NCI-H2171 treated with DMSO at 0.1 percent for 48 hours (cell line): ENCODE measurements at places on chromosomes 16 and 17.

- no peak for DNase-seq
These were observed 41.7 kb downstream of the SMPD3 start for GRCh38 chr16:68406458-68407152.

DNA sequence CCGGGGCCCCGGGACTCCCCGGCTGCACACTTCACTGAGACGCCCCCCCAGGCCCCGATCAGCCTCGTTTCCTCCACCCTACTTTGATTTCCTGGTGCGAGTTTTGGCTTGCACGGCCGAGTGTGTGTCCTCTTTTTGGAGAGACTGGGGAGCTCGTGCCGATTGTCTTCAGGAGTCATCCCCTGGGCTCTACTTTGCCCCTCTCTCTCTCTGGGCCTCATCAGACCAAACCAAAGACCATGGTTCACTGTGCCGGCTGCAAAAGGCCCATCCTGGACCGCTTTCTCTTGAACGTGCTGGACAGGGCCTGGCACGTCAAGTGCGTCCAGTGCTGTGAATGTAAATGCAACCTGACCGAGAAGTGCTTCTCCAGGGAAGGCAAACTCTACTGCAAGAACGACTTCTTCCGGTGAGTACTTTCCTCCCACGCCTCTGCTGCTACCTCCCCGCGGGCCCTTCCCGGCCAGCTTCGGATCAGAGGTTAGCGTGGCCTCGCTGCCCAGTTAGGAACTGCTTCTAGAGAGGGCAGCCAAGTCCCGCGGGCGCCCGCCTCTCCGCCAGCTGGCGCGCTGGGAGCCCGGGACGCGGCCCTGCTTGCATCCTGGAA is 787 bp downstream of the LHX1 start:
- no peak for DNase-seq

- DNase-seq = no peak
These were observed 47.7 kb upstream of the LCMT1 start for GRCh38 chr16:25063865-25064264.

DNA sequence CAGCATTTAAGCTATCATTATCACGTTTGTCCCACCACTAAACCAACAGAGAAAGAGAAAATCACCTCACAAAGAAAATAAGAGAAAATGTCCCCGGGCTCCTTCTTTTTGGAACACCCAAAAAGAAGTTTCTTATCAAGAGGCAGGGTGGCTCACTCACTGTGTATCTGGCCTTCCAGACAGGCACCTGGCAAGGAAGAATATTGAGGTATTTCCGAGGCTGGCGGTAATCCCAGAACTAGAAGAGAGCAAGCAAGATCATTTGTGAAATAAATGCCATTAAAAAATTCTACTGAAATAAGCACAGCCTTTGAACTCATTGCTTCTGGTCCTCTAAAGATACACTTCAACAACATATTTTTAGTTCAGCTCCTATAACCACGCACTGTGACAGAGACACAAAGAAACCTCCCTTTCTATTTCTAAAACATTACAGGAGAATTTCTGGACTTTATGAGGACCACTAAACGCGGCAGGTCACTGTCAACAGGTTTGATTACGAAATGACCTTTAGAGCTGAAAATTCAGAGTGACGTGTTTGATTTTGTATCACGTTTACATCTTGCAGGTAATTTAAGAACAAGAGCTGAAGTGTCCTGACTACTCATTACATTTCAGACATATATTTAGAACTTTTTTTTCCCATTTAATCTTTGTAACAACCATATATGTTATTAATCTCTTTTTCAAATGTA is 61.0 kb downstream of the WDR59 start:
- DNase-seq = no peak
